ENCODE measurements at places on chromosomes 4 and X. TPM values are rescaled to one million over a fixed set of nuclear protein-coding genes. Genes with fewer than 3 reads are reported as not detected.

- no peak for DNase-seq
Observed at GRCh38 chrX:16148896-16149295, 18.4 kb upstream of the MAGEB17 start.

The CT47B1 gene
- not detected for total RNA-seq

The ING2 gene
- 15.4 TPM for total RNA-seq

- no peak for DNase-seq
Observed at GRCh38 chr4:146647615-146648460, 9.1 kb downstream of the POU4F2 start.

DNA sequence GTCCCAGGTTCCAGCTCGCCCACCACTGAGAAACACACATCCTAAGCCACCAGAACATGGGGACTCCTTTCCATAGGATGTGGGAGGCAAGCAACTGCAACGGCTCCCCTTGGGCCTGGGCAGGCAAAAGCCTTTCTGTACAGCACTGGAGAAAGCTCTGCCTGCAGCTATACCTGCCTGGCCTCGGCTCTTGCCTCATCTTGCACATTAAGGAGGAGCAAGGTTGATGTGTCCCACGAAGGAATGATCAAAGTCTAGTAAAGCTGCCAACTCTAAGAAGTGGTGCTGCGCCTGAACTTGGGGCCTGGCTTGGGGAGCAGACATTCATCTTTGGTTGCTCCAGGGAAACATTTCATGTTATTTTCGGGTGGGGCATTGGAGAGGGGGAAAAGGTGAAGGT lies 19.6 kb downstream of the CCNG2 start:
- no peak for DNase-seq

DNA sequence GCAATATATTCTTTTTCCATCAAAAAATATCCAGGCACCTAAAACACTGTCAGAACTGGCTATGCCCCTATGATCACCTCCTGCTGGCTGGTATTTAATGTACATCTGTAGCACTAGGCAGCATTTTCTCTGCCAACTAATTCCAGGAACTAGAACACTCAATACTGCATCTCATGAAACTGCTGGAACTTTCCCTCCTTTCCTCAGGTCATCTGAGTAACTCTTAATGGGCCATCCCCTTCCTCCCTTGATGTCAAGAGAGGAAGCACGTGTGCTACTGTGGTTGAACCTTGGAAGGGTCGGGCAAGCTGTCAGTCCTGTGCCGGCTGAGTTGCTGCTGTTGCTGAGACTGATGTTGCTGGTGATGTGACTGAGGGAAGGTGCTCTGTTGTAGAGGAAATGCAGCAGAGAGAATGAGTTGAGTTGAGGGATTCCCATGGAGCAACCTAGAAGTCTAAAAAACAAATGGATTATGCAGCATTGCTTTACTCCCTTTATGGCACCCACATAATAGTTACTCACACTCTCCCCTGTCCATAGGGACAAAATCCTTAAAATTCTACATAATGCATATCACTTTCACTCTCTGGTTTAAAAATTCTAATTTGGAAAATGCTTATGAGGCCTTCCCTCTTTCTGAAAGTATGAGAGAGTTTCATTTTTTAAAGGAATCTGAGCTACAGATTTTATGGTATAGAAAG lies 39.5 kb downstream of the TMEM165 start:
- DNase-seq, result no peak

GRCh38 chr4:10832806-10833628 lies 148.4 kb upstream of the CLNK start:
- DNase-seq, result no peak

The SLC10A6 gene
- total RNA-seq, result not detected

DNA sequence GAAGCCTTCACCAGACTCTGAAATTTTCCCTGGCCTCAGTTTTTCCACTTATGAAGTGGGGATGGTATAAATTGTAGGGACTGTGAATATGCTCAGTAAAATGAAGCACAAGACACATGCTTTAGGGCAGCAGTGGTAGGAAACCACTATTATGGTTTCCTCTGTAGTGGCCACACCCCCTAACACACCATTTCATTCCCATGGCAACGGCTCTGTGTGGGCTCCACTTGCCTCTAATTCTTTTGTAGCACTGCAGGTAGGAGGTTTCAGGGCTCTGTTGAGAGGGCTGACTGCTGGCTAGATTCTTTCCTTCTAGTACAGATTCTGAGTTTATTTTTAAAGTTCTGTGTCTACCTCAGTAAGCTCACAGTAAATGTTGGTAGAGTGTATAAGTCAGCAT lies 3.5 kb upstream of the VMA21 start:
- peak; percentile 39 for DNase-seq

GRCh38 chr4:175234162-175234561 lies 316.0 kb downstream of the ADAM29 start:
- DNase-seq, result no peak

The KLF8 gene
- 2.9 TPM for total RNA-seq

DNA sequence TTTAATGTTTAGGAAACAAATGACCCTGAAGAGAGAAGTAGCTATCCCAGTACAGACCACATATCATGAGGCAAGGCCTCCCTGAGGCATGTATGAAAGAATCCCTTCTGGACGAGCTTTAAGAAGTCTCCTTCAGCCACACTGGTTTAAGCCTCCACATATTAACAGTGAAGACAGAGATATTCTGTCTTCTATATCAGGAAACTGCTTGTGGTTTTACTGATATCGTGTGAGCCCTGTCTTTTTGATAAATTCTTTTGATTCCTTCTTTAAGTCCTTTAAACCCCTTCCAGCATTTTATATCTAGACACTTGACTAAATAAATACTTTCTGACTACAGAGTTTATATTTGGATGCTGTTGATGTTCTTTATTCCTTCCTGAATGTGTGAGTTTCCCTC lies 45.9 kb upstream of the GPC4 start:
- no peak for DNase-seq

- no peak for DNase-seq
Observed at GRCh38 chrX:125627676-125628075, 308.0 kb downstream of the TEX13C start.

The PLAC1 gene
- total RNA-seq, result not detected

DNA sequence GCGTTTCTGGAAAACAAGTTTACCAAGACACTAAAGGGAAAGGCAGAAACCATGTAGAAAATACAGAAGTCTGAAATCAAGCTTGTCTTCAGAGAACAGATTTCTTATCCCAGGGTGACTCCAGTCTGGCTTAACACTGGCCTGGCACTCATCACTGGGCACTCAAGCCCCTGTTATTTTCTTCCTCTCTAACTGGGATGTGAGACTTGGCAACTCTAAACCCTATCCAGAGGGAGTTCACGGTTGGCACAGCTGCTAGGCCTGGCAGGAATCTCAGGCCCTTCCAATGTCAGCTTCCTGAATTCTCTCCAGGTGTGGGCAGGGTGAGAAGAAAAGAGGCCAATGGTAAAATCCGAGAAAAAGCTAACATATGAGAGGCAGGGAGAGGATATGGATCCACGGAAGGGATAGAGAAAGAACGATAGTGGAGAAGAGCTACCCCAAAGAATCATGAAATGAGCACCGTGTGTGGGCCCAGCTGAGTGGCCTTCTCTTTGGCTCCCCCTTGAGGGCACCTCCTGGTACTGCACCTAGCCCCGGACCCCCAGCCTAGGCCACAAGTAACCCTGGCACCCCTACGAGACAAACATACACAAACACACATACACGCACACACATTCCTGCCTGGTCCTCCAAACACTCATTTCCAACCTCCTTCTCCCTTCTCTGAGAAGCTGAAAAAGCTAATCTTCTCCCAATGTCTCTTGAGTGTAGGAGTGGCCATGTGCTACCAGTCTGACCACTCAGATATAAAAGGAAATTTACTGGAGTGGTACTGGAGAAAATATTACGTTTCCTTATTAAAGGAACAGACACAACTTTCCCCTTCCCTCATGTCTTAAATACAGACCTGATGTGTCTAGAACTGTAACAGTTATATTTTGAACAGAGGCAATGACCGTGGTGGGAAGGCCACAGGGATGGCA lies 16.6 kb upstream of the PTCHD1 start:
- peak; percentile 39 for DNase-seq

DNA sequence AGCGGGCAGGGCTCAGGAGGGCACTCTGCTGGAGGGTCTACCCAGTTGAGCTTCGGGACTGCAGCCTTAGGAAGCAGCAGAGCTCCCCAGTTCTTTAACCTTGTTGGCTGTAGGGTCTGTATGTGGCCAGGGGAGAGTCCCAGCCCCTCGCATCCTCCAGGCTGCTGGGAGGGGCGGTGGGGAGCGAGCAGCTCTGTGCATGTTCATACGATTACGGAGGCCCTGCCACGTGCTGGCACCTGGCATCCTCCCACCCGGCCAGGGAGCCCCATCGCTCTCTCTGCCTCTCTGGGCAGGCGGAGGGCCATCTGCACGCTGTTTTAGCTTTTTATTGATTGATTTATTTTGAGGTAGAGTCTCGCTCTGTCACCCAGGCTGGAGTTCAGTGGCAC lies 21.2 kb downstream of the NSG1 start:
- no peak for DNase-seq

GRCh38 chr4:162117051-162117450 lies 46.7 kb downstream of the FSTL5 start:
- DNase-seq, result no peak

DNA sequence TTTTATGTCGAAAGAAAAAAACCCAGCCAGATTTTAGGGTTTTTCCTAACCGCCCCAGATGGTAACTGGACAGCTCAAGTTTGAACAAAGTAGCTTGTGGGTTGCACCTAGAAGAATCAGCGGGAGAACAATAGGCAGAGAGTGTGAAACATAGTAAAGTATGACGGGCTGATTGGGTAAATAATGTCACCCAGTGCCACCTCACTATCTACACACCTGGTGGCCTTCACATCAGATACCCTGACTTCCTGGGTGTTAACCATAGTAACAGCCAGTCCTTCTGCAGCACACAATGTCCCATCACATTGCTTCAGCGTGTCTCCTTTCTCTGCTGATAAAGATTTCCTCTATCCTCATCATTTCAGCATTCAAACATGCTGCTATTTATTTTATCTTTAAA lies 159.1 kb upstream of the HS3ST1 start:
- DNase-seq, result no peak

The TGIF2LX gene
- not detected for total RNA-seq

The GCNA gene
- 8.5 TPM for total RNA-seq
